ENCODE measurements at places on chromosomes 1 and 21.

- DNase-seq, result no peak
These were observed 40.4 kb downstream of the CASZ1 start for GRCh38 chr1:10755970-10756521.

- DNase-seq, result no peak
These were observed 644 bp upstream of the PBXIP1 start for GRCh38 chr1:154956544-154956941.

DNA sequence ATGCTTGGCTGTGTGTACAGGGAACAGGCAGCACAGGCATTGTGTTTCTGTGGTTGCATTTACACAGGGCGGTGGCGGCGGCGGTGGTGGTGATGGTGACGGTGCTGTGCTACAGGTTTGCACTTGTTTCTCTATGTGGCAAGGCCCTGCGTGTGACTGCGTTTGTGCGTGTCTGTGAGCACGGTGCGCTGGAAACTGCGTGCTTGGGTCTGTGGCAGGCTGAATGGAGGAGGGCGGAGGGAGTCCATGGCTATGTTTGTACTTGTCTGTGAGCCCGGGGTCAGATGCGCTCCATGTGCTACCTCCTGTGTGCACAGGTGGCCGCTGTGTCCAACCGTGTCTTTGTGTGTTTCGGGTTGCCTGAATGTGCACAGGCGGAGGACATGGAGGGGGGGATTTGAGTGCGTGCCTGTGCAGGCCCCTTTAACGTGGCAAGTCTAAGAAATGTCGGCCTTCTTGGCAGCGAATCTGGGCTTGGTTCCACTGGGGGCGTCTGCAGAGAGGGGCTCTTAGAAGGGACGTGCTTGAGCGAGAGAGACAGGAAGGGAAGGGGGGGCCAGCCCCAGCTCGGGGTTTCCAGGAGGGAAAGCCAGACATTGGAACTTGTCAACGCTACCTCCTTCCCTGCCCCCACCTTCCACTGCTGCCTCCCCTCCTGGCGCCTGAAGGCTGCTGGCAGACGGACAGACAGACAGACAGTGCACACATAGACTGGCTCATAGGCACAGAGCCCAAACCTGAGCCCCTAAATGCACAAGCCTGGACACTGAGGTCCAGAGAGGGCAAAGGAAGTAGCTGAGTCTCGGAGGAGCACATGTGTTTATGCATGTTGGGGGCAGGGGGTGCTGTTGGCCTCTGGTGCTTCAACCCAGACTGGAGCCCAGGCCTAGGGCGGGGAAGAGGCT, 32.7 kb upstream of the WASF2 start:
- peak; percentile 99 for DNase-seq

DNA sequence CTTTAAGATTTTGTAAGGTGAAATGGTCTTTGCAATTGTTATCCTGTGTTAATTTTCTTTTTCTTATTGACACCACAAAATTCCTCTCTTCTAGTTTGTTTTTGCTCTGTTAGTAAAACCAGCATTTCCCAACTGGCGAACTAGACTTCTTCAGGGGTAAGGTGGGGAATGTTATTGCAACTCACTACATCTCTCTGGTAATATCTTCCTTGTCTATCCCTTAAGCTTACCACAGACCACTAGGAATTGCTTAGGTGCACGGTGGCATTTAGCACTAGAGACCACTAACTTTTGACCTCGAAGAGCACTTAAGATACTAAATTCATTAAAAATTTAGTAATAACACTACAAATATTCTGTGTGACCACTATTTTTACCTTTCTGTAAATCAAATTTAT, 4.2 kb upstream of the COA6 start:
- no peak for DNase-seq

GRCh38 chr1:101167891-101168290, 68.9 kb upstream of the S1PR1 start:
- no peak for DNase-seq

DNA sequence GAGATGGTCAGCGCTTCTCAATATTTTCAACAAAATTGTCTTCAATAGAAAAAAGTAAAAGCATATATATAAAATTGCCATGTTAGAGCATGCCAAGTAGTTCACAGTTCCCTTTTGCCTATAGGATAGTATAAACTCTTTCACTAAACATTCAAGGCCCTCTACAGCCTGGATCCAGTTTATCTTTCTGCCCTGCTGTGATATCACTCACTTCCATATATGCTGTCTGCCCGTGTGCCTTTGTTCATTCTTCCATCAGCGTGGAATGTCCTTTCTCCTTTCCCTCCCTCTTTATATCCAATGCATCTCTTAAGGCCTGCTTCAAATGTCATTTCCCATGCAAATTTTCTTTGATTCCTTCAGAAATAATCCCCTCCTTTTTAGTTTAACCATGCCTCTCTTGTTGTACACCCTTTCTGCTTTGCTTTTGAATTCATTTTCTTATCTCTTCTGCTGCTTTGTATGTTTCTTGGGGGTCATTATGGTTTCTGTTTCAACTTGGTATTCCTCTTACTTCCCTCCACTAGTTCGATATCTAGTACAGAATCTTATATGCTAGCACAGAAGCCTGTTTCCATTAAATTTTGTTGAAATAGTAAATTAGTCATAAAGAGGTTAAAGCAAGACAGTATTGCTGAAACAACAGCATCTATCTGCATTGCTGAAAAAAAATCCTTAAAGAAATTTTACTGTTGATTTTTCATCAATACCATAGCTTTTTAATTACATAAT, 44.7 kb downstream of the XCL2 start:
- no peak for DNase-seq

- no peak for DNase-seq
These were observed 610.3 kb upstream of the TMPRSS15 start for GRCh38 chr21:19013916-19014315.

- DNase-seq, result peak; percentile 90
These were observed 51.7 kb upstream of the ACADM start for GRCh38 chr1:75672528-75673393.

GRCh38 chr1:160672789-160673695, 26.2 kb upstream of the SLAMF1 start:
- DNase-seq, result no peak

DNA sequence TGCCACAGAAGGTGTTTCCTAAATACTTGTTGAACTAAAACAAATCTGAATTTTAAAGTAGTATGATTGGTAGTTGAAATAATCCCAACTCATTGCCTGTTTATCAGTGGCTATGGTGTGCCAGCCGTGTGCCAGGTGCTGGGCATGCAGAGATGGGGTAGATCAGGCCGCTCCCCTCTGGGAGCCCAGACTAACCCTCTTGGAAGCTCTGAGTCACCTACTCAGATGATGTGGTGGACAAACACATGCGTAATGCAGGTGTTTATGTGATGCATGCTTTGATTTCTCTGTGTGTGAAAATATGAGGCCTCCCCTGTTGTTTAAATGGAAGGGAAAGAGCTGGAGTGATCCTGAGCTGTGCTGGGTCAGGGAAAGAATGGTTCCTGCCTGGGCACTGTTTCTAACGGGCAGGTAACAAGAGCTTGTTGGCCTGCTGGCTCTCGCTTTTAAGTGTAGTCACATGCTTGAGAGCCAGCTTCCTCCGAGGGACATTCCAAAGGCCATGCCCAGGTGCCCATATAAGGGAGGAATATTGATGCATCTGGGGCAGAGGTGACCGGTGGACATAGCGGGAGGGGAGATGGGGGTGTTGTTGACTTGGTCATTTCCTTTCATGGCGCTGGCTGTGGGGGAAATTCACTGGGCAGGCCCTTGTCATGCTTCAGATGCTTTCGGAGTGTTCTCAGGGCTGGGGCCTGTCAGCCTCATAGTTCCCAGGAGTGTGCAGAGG, 10.2 kb downstream of the MFN2 start:
- no peak for DNase-seq

- DNase-seq, result peak; percentile 83
These were observed 384.3 kb downstream of the SEC16B start for GRCh38 chr1:177585302-177586220.

- no peak for DNase-seq
These were observed 61.4 kb downstream of the OLFML2B start for GRCh38 chr1:161962091-161962887.

DNA sequence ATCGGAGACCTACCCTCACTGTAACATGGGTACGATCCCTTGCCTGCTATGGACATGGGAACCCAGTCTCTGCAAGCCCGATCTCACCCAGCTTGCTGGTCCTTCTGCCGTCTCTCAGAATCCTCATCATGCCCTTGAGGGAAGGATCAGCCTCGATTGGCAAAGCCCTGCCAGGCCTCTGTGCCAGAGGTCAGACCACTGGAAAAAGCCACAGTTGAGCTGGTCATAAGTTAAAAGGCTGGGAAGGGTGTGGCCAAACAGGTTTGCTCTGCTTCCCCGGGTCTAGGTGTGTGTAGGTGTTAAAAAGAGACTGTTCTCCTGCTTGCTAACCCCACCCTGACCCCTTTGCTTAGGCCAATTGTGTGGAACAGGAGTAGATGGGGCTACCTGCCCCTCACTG, 19.5 kb upstream of the PADI3 start:
- DNase-seq, result no peak

GRCh38 chr1:189499736-189500135, 977.9 kb downstream of the BRINP3 start:
- DNase-seq, result no peak

DNA sequence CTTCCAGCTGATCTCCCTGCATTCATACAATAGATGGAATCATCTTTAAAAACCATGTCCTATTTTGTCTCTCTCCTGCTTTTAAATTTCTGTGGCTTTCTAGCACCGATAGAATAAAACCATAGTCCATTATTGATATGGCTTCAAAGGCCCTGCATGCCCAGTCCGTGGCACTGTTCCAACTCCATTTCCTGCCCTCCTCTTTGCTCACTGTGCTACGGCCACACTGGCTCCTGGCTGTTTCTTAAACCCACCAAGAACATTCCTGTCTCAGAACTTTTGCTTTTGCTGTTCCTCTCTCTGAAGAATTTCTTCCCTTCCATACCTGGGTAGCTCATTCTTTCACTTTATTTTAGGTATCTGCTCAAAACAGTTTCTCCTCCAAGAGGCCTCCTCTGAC, 7.2 kb downstream of the SLAMF1 start:
- no peak for DNase-seq

GRCh38 chr1:214658785-214659184, 55.8 kb downstream of the CENPF start:
- DNase-seq, result no peak

- no peak for DNase-seq
These were observed 19.1 kb upstream of the QSOX1 start for GRCh38 chr1:180135535-180135934.

DNA sequence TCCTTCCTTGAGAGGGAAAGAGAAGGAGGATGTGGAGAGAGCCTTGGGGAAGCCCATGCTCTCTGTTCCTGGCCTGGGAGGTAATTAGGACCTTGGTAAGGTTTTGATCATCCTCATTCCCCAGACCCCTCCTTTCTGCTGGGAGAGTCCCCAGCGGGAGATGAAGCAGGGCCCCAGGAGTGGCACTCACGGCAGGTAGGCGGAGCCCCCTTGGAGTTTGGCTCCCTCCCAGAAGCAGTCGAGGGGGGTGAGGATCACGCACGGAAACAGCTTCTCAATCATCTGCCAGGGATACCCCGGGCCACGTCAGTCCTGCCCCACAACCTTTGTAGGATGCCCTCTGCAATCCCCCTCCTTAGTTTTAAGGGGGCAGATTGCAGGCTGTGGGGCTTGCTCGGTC, 11.5 kb downstream of the PTCH2 start:
- no peak for DNase-seq

- no peak for DNase-seq
These were observed 202.5 kb upstream of the LYPLAL1 start for GRCh38 chr1:218971156-218971555.

DNA sequence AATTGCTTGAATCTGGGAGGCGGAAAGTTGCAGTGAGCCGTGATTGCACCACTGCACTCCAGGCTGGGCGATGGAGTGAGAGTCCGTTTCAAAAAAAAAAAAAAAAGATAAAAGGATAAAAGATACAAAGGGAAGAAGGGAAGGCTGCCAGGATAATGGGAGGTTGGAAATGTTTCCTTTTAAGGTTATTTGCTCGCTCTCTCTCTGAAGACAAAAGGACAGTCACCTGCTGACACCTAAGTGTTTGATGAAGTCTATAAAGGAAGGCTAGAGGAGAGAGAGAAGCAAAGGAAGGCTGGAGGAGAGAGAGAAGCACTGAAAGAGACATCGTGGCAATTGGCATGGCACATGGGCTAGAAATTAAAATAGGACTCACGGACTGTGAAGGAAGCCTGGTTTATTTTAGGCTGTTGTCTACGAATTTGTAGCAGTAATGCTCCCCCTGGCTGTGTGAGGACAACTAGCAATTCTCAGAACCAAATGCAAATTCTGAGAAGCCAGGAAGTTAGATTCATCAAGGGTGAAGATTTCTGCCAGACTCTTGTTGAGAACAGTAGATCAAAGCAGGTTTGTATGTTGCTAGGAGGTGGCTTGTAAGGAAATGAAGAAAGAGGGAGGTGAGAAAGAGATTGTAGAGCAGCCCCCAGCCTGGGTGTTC, 154.2 kb downstream of the ZP4 start:
- no peak for DNase-seq

DNA sequence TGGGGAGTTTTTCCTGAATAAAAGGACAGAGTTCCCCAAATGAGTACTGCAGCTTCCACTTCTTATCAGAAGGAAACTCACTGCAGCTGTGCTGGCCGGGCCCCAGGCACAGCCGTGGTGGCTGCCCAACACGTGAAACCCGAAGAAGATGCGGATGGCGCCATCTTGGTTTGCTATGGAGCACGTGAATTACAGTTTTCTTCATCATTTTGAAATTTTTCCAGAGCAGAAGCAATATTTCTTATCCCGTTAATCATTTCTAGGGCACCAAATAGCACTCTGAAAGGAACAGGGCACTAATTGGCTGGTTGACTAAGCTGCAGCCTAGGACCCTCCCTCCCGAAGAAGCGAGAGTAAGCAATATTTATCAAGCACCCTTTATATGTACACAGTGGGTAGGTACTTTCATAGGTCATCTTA, 63.2 kb upstream of the EPS8L3 start:
- no peak for DNase-seq

DNA sequence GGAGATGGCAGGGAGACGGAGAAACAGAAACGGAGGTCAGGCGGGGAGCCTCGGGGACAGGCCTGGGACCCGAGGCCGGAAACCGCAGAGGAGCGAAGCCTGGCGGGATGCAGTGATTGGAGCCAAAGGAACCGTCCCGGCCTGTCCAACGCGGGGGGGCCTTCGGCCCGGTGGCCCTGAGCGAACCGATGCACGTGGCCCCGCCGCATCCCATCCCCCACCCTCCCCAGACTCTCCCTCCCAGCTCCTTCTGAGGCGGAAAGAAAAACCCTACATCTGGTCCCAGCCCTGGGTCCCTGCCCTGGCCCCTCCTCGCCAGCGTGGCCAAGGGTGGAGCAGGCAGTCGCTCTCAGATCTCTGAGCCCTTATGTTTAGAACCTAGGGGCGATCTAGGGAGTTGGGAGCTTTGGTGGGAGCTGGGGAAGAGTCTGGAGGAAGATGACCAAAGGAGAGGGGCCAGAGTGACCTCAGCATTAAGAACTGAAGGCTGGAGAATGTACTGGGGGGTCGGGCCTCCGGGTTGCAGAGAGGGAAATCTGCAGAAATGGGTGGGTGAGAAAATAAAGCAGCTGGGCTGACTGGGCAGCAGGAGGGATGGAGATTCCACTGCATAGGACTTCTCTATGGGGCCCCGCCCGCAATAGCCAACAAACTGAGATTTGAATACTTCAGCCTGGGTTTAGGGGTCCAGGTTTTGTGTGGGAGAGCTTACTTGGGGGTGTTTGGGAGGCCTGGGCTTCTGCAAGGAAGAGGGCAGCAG, 1.5 kb upstream of the CRABP2 start:
- no peak for DNase-seq

GRCh38 chr1:206727981-206728696, 42.4 kb upstream of the IL19 start:
- DNase-seq, result no peak

GRCh38 chr1:192826791-192827546, 18.1 kb downstream of the RGS2 start:
- DNase-seq, result no peak
